ENCODE measurements at places on chromosomes 6 and 20.

- no peak for DNase-seq
Observed at GRCh38 chr20:32385541-32385940, 27.4 kb downstream of the ASXL1 start.

GRCh38 chr6:135299256-135299655 lies 118.1 kb downstream of the MYB start:
- DNase-seq: no peak

GRCh38 chr6:121365536-121366521 lies 31.5 kb upstream of the TBC1D32 start:
- DNase-seq: no peak

DNA sequence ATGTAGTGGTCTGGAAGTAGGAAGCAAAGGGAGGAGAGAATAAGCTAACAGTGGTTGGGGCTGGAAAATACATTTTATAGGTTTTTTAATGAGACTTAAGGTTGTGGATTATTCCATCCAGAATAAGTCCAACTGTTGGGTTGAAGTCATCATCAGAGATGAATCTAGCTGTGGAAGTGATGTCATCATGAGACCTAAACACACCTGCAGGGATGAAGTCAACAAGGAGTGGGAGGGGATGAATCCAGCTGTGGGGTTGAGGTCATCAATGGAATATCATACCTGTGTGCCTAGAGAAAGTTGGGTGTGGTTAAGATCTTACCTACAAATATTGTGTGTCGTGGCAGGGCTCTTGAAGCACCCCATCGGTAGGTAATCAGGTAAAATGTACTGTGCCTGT lies 730.7 kb downstream of the RFPL4B start:
- no peak for DNase-seq

GRCh38 chr6:128036808-128037570 lies 136.1 kb upstream of the THEMIS start:
- no peak for DNase-seq

DNA sequence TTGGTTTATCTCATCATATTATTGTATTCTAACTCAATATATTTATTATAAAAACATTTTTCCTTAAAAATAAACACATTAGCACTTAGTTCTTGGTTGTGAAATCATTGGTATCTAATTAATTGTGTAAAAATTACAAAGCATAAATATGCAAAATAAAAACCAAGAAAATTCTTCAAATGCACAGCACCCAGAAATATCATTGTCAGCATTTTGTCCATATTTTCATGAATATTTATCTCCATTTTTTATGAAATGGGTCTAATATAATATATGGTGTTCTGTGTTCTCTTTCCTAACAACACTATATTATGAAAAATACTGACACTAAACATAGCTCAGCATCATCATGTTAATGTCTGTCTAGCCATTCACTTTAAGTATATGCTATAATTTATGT lies 877.8 kb upstream of the MAP3K7 start:
- DNase-seq: no peak

- DNase-seq: peak; percentile 53
Observed at GRCh38 chr20:52047811-52048764, 143.5 kb downstream of the ZFP64 start.

- no peak for DNase-seq
Observed at GRCh38 chr6:125507987-125508655, 206.4 kb upstream of the HDDC2 start.

GRCh38 chr6:159809149-159809548 lies 9.1 kb downstream of the PNLDC1 start:
- DNase-seq: no peak

GRCh38 chr20:270517-270916 lies 13.0 kb downstream of the DEFB132 start:
- no peak for DNase-seq

DNA sequence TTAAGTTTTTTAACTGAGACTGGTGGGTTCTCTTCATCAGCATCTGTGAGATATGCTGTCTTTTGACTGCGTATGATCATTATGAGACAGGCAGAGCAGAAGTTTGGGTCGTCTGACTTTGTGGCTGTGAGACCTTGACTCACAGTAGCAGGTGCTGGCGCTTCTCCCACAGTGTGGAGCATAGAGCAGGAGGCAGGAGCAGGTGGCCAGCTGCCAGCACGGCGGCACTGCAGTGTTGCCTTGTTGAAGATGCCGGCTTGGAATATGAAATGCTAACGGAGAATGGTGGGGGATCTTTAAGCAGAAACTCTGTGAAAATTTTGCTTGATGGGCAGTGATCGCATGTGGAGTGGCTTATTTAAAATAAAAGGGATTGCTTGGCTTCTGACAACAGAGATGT lies 105.0 kb downstream of the TIAM2 start:
- no peak for DNase-seq

DNA sequence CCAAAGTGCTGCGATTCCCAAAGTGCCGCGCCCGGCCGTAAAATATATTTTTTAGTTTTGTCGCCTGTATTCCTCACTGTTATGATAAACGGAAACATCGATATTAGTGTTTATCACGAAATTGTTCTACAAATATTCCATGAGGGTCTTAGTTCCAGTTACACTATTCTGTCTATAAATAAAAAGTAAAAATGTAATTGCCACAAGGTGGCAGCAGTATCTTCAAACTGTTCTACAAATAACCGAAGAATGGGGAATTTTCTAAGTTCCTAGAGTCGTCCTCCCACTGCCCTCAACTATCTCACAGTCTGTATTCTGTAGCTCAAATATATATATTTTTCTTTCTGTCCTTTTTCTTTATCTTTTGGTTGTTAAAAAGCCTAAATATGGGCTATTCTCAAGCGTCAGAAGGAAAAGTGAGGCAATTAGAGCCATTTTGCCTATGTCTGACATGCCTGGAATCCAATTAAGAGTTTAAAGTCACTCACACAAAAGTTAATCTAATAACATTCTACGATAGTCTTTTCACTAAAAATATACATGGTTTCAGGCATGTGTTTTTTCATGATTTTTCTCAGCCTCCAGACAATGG lies 14.2 kb upstream of the FAM162B start:
- no peak for DNase-seq

All from H9 (cell line).